ENCODE measurements at places on chromosomes 1 and 21.

- DNase-seq: no peak
These were observed 14.5 kb upstream of the CFHR4 start for GRCh38 chr1:196873385-196873784.

GRCh38 chr1:3237570-3237969 is 168.6 kb downstream of the PRDM16 start:
- no peak for DNase-seq

- no peak for DNase-seq
These were observed 93.8 kb downstream of the SYT2 start for GRCh38 chr1:202616355-202616915.

- DNase-seq: peak; percentile 89
These were observed 33.6 kb downstream of the SPAG17 start for GRCh38 chr1:118151312-118151937.

GRCh38 chr1:25754470-25755181 is 45.4 kb upstream of the SELENON start:
- peak; percentile 83 for DNase-seq

Measured in muscle of leg (tissue), 16 donors.